Gastrocnemius medialis (tissue), 4 donors: ENCODE measurements at places on chromosomes 5 and 9. TPM values are rescaled to one million over a fixed set of nuclear protein-coding genes. Genes with fewer than 3 reads are reported as not detected.

GRCh38 chr5:128355961-128356360 is 182.1 kb downstream of the FBN2 start:
- DNase-seq = no peak

DNA sequence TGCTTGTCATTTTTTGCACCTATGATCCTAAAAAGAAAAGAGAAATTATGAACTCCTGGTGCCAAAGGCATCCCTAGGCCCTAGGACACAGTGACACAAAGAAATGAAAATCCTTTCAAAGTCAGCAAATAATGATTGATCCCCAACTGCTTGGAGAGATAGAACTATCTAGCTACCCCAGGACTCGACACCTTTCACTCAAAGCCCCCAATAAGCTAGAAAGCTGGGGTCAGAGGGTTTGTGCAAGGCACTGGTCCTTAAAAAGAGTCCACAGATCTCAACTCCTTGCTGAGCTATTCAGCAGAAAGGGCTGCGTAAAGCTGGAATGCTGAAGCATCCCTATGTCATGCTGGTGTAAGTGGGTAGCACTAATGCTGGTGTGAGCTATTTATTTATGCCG is 31.8 kb upstream of the MAP1B start:
- no peak for DNase-seq

Gene COL15A1
- total RNA-seq = 4.0 TPM

Gene TRIO
- 50.6 TPM for total RNA-seq

- DNase-seq = no peak
Measured at GRCh38 chr5:40873286-40873880, 32.2 kb downstream of the CARD6 start.

- DNase-seq = no peak
Measured at GRCh38 chr9:2700909-2701550, 16.3 kb upstream of the KCNV2 start.

Gene FANCG
- total RNA-seq = 15.7 TPM

Gene FRRS1L
- total RNA-seq = not detected

GRCh38 chr9:93984860-93985259 is 29.7 kb upstream of the BARX1 start:
- no peak for DNase-seq
